ENCODE measurements at places on chromosomes 1 and 21. TPM values are rescaled to one million over a fixed set of nuclear protein-coding genes. Genes with fewer than 3 reads are reported as not detected.
A peak's percentile ranks its signal among the peaks of the same experiment; 100 is the strongest.

GRCh38 chr1:224106568-224107281 is 7.2 kb upstream of the FBXO28 start:
- DNase-seq: no peak

DNA sequence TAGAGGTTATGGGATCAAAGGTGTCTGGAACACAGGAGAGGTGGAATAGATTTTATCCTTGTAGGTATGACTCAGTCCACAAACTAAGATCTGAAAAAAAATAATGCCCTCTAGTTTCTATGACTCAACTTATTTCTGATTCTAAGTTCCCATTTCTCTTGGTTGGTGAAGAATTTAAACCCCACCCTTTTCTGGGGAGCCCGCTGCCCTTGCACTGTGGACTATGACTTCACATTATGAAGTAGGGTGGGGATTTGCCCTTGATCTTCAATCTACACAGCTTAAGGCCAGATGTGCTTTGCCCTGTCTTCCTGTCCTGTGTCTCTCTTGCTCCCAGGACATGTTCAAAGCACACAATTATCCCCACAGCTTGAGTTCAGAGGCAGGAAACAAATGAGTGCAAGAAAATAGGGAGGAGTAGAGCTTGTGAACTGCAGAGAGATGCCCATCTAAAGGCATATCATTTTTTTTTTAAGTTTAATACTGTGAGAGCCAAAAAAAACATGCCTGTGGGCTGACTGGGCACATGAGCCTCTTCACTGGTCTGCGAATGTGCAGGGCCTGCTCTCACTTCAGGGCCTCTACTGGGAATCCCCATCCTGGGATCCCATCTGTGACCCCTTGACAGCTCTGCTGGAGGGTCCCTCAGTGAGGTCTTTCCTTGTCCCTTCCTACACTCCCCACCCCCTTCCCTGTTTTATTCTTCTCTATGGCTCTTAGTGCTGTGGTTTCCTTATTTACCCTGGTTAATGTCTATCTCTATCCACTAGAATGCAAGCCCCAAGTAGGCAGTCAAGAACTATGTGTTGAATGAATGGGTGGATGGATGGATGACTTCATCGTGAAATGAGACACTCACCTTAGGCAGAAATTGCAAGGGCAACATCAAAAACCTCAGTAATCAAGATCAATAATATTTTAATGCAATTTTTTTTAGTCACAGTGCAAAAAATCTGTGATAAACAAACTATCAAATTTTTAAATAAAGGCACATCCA is 61.5 kb downstream of the CD58 start:
- no peak for DNase-seq

DNA sequence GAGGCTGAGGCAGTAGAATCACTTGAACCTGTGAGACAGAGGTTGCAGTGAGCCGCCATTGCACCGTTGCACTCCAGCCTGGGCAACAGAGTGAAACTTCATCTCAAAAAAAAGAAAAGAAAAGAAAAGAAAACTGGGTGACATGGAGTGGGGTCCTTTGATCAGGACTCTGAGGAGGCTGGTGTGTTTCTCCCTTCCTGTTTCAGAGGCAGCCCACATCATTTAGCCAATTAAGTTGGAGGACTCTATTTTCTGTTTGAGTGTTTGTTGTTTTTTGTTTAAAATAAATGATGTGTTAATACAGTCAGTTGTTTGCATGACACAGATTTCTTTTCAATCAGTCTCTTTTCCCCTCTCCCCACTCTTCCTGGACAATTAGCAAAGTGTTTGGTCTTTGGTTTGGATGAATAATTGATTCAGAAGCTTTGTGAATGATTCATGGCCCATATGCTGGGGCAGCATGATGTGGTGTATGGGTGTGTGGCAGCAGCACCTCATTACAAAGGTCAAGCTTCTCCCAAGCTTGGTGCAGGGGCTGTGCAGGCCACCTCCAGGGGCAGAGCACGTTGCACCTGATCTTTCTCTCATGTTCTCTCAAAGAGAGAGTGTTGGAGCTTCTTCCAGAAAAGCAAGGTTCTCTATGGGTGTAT is 48.8 kb downstream of the CACNA1E start:
- no peak for DNase-seq

The ERICH3 gene
- total RNA-seq: 16.7 TPM

- no peak for DNase-seq
These were observed 26.3 kb upstream of the TRABD2B start for GRCh38 chr1:48023488-48023887.

The CR1 gene
- total RNA-seq: 0.31 TPM

DNA sequence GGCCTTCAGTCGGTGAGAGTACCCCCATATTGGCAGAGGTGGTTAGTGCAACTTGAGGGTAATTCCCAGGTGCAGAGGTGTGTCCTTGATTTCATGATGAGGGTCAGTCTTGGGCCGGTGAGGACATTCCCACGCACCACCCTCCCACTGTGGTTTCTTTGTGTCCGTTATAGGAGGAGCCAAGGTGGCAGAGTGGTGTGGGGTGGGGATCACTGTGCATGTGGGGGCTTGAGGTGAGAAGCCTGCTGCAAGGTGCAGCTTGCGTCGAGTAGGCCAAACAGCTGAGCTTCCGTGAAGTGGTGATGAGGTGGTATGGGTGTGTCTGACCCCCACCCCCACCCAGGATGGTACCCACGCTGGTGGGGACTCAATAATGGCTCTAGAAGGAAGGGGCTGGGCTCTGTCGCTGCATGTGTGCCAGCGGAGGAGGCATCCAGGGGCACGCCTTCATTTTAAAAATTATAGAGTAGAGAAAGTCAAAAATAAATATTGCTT is 6.2 kb downstream of the PTPRF start:
- DNase-seq: no peak

The SIM2 gene
- total RNA-seq: not detected

The MCOLN2 gene
- total RNA-seq: not detected

The SH3BGR gene
- total RNA-seq: 3.7 TPM

DNA sequence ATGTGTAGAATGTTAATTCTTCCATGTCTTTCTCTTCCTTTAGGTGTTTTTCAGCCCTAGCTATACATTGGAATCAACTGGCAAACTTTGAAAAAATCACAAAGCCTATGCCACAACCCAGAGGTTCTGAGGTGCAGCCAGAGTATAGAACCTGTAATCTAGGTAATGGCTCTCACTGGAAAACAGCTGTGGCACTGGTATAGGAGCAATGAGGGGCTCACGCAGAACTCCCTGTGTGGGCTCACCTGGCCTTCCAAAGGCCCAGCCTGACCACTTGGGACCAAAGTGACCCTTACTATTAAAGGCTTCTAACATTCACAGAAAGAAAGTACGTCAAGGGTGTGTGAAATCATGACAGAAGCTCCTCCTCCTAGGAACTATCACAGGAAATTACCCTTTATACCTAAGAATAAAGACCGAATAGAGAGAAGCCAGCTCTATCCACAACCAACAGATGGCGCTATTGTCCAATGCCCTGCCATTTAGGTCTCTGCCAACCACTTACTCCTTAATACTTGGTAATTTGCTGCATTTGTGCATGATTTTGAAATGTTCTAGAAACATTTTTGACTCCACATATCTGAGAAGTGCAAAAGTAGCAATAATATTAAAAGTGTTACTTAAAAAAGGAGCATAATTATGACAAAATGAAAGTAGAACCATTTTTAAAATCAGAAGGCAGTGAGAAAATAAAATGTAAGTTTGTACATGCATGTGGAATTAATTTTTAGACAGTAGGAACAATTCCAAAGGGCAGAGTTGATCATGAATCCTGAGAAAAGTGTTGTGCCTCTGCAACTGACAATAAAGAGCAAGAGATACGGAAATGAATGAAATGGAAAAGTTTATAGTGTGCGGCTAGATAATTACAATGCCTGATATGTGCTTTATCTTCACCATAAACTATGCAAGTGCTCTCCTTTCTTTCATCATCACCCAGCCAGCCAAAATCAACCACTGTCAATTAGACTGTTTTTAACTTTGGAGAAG is 93.1 kb upstream of the HAO2 start:
- DNase-seq: no peak

GRCh38 chr1:180981596-180982387 is 40.9 kb downstream of the STX6 start:
- DNase-seq: no peak

DNA sequence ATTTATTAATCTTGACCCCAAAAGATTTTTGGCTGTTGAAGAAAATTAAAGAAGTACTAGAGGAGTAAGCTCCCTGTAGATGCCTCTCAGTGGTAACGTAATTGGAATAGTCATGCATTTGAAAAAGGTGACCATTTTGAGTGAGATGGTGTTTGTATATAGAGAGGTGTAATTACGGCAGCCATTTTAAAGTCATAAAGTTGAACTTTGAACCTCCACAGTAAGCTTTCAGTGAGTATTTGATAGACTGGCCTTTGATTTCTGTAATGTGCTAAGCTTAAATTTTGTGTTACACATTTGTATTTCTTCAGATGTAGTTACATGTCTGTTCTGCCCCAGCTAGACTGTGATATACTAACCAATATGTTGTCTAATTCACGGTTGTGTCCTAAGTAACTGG is 21.5 kb upstream of the TMCO2 start:
- no peak for DNase-seq

DNA sequence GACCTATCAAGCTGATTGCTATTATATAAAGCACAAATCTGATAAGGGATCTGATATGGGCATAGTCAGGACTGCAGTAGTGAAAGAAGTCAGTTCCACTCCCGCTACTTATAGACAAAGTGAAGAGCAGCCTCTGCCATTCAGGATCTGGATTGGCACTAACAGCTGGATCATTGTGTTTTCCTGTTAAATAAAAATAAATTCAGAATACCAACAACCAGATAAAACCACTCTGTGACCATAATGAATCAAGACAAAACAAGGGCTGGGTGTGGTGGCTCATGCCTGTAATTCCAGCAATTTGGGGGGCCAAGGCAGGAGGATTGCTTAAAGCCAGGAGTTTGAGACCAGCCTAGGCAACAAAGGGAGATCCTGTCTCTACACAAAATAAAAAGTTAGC is 5.0 kb upstream of the GLRX2 start:
- DNase-seq: no peak

DNA sequence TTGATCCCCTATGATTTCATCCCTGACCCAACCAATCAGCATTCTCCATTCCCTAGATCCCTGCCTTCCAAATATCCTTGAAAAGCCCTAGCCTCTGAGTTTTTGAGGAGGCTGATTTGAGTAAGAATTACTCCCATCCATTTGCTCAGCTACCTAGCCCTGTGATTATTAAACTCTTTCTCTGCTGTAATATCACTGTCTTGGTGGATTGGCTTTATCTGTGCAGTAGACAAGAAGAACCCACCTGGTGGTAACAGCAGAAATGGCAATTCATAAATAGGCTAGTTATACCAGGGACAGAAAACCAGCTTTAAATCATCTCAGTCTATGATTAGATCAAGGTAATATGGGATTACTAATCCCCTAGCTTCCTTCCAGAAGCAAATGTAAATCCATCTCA is 13.0 kb downstream of the IL20 start:
- no peak for DNase-seq

DNA sequence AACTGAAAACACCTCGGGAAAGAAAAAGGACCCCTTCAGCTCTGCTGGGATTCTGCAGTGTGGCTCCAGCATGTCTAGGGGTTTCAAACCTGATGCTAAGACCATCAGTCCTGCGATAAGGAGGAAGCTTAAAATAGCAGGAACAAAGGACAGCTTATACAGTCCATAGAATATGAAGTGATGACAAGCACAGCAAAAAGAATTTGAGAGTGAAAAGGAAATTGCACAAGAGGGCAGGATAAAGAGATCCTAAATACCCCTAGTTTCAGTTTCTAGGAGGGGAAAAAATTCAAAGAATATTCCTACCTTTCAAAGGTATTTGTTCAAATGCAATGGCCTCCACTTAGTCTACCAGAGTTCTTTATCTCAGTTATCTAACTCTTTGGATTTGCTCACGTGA is 171.4 kb downstream of the TGFB2 start:
- DNase-seq: no peak

GRCh38 chr1:9823693-9823942 is 147 bp downstream of the CLSTN1 start:
- DNase-seq: no peak

GRCh38 chr21:33064623-33065390 is 5.1 kb upstream of the OLIG1 start:
- peak; percentile 34 for DNase-seq

DNA sequence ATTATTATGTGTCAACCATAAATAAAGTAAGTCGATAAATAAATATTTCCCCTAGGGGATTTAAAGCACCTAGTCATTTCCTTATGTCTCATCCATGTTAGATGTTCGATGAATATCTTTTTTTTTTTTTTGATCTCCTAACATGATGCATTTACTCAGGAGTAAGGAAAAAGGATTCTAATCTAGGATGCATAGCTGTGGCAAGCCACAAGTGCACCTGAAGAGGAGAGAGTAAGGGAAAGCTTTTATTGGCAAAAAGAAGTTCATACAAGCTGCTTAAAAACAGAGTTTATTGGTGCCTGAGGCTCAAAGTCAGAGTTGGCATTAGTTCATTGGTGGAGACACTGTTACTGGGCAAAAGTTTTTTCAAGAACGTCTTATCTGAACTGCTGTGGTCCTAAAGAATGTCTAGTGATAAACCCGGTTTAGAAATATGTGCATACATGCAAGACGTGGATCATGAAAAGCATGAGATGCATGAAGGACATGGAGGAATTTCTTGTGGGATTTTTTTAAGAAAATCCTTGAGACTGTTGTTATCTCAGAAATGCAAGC is 51.7 kb downstream of the SWT1 start:
- DNase-seq: no peak

DNA sequence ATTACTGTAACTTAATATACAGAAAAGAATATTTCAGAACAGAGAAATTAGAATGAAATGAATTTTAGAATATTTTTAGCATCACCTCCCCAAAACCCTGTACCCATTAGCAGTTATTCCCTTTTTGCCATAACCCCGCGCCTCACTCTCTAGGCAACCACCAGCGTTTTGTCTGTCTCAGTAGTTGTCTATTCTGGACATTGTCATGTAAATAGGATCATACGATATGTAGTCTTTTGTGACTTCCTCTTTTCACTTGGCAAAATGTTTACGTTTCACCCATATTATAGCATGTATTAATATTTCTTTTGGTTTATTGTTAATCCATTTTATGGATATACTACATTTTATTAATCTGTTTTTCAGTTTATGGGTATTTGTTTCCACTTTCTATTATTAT is 24.9 kb downstream of the SOAT1 start:
- DNase-seq: no peak

- DNase-seq: no peak
These were observed 76.1 kb upstream of the ZNF326 start for GRCh38 chr1:89918794-89919155.

The SYTL1 gene
- not detected for total RNA-seq

DNA sequence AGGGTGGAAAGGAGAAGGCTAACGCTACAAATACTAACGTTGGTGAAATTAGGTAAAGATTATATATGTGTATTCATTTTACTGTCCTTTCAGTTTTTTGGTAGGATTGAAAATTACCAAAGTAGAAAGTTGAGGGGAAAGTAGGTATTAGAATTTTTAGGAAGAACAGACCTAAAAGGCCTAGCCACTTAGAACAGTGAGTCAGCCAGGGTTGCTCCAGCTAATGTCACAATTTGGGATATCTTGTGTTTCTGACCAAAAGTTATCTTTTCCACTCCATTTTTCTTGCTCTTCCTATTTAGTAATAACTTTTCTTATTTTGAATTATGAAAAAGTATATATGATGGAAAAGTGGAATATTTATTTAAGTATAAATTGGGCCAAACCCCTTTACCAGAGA is 40.1 kb downstream of the F3 start:
- no peak for DNase-seq

Data from occipital lobe (tissue), 3 donors.